ENCODE measurements at places on chromosomes 11 and 22.
A peak's percentile ranks its signal among the peaks of the same experiment; 100 is the strongest.

DNA sequence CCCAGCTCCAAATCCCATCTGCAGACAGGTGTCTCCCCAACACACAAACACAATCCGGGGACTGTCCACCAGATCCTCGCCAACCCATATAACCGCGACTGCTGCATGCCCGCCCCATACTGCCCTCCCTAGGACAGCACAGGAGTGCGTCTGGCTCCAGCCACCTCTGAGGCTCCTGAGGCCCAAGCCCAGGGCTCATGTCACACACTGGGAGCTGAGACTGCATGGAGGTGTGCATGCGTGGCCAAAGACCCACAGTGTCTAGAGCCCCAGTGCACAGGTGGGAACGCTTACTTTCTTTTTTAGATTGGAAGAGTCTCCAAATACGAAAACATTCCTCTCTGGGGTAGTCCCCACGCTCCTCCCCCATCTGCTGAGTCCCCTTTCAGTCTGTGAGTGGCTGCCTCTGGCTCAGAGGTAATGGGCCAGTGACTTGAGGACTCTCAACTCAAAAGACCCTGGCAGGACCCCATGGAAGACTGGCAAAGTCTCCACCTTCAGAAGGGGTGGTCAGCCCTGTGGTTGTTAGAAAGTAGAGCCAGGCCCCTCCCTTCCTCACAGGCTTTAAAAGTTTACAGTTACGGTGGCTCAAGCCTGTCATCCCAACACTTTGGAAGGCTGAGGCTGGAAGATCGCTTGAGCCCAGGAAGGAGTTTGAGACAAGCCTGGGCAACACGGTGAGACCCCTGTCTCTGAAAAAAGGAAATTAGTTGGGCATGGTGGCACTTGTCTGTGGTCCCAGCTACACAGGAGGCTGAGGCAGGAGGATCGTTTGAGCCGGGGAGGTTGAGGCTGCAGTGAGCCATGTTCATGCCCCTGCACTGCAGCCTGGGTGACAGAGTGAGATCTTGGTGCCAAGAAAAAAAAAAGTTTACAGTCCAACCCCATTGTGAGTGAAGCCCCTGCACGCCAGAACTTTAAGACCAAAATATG lies 2.3 kb downstream of the CBX7 start:
- DNase-seq, result no peak

- DNase-seq, result no peak
Measured at GRCh38 chr22:41996826-41997225, 1.8 kb upstream of the WBP2NL start.

DNA sequence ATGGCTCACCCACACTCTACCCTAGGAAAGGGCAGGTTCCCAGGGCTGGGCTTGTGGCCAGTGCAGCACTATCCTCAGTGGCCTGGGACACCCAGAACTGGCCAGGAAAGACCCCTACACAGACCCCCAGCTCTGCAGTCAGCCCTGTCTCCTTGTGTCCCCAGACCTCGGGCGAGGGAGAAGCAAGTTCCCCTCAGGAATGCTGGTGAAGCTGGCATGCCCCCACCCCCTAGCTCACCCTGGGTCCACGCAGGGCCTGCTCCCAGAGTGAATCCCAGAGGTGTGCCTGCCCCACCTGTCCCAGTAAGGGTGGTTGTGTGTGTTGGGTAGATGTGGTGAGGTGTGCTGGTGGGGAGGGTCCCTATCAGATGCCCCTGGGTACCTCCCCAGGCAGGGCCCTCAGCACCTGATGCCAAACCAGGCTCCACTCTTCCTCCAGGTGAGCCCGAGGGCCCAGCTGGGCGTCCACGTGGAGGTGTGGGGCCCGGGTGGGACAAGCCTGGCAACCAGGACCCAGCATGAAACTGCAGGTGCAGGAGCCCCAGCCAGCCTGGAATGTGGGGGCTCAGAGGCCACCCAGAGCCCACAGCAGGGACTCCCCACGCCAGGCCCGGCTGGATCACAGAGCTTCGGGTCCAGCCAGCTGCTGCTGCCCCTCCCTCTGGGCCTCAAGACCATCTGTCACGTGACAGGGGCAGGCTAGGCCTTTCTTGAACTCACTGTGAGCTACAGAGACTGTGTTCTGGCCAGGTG lies 48.4 kb upstream of the KCNQ1OT1 start:
- no peak for DNase-seq

DNA sequence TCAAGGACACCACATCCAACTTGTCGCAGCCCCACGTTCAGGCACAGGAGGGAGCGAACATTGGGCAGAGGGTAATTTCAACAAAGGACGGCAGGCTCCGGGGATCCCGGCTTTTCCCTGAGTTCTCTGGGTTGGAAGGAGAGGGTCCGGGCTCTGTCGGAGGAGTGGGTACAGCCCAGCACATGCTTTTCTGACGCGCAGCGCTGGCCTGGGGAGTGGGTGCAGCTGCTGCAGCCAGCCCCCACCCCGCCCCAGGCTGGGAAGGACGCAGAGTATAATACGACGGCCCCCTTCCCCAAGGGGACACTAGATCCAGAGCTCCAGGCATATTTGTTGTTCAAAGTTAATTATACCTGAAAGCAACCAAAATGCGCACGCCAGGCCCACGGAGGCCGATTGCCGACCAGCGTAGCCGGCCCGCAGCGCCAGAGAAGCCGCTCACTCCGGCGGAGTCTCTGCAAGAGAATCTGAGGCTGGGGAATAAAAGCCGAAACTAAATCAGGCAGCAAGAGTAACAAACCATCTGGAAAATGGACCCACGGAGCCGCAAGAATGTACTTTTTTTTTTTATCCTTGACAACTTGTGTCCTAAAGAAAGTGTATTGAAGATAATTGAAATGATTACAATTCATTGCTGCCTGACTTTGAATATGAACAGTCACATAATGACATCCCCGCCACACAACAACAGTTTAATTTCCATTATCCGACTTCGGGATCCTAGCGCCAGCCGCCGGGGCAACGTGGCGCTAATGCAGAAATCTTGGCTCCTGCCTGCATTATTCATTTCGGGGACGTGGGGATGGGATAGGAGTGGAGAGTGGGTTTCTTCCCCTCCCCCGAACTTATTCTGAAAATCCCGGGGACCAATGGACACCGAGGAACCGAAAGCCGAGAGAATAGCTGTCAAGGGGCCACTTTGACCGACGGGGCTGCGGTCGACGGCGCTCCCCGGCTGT lies 14.0 kb upstream of the PAX6 start:
- peak; percentile 66 for DNase-seq

GRCh38 chr11:108093128-108093904 lies 28.1 kb upstream of the ACAT1 start:
- DNase-seq, result no peak

GRCh38 chr22:27435844-27436576 lies 365.5 kb downstream of the MN1 start:
- peak; percentile 90 for DNase-seq

All from left forelimb (tissue), 1 donor.